ENCODE measurements at places on chromosomes 16 and 17.

DNA sequence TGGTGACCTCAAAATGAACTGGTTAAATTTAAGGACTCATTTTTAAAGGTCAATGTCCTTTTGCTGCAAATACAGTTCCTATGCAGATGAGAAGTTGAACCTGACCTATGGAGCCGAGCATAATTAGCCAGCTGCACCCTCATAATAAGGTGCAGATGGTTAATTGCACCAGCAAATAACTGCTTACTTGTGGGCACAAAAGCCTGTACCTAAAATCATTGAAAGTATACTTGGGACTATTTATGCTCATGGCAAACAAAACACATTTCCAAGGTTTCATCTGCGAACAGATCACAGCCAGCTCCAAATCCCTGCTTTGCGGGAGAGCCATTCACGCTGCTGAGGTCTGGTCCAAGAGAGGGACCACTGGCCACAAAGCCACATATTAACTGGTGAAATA, 13.0 kb downstream of the HYDIN start:
- DNase-seq = no peak

DNA sequence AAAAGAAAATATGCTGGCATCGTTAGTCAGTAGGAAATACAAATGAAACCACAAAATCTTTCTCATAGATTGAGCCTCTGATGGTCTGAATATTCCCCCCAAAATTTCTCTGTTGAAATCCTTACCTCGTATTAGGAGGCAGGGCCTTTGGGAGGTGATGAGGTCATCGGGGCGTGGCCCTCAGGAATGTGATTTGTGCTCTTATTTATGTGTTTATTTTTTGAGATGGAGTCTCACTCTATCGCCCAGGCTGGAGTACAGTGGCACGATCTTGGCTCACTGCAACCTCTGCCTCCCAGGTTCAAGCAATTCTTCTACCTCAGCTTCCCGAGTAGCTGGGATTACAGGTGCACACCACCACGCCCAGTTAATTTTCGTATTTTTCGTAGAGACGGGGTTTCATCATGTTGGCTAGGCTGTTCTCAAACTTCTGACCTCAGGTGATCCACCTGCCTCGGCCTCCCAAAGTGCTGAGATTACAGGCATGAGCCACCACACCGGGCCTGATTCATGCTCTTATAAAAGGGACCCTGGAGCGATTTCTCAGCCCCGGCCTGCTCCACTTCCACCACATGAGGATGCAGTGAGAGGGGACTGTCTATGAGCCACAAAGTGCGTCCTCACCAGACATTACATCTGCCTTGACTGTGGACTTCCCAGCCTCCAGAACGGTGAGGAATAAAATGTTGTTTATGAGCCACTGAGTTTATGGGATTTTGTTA, 53.1 kb downstream of the DNAH17 start:
- no peak for DNase-seq

GRCh38 chr16:27189335-27189972, 13.9 kb upstream of the KDM8 start:
- DNase-seq = no peak

- DNase-seq = no peak
Observed at GRCh38 chr17:4998027-4998731, 429 bp downstream of the KIF1C start.

GRCh38 chr17:43020030-43020621, 2.1 kb downstream of the VAT1 start:
- no peak for DNase-seq

- DNase-seq = no peak
Observed at GRCh38 chr17:3796822-3797170, 4.2 kb downstream of the ITGAE start.

Measured in T-helper 1 cell (primary cell).